Stimulated activated CD8-positive, alpha-beta memory T cell treated with anti-CD3 and anti-CD28 coated beads, Interleukin-15, amount 100 ng/mL, for 4 hours (primary cell): ENCODE measurements at places on chromosomes 3 and 15.

- DNase-seq: no peak
These were observed 143.8 kb upstream of the WNT5A start for GRCh38 chr3:55630921-55631299.

DNA sequence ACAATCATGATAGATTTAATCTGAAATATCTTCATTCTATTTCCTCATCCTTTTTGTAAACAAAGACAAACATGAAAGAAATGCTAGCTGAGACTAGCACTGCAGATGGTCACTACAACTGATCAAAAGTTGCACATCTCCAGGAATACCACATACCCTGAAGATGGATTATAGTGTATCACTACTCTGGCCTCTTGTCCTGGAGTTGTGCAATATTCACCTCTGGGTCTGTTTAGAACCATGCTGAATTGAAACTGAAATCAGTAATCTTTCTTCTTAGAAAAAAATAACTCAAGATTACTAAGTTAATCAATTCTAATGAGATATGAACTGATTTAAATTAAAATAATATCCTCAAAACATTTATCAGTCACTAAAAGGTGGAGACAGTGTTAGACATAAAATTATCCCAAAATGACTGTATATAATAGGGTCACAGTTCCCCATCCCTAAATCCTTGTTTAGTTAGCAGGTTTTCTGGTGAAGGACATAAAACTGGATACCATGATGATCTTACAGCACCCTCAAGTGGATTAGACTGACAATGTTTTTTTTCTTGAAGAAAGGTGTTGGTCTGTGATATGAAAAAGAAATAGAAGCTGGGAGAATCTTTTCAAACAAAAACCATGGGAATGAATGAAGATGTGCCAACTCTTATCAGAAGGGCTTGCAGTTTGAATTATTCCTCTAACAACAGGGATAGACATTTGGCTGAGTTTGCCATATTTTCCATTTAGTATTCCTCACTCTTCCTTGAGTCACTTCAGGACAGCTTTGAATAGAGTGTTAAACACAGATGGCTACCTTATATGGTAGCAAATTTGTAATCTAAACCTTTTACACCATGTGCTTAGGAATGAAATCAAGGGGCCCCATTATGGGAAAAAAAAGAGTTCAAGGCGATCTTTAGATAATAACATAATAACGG lies 7.1 kb upstream of the TTC14 start:
- DNase-seq: no peak

GRCh38 chr3:98726084-98726483 lies 37.1 kb upstream of the ST3GAL6 start:
- no peak for DNase-seq

DNA sequence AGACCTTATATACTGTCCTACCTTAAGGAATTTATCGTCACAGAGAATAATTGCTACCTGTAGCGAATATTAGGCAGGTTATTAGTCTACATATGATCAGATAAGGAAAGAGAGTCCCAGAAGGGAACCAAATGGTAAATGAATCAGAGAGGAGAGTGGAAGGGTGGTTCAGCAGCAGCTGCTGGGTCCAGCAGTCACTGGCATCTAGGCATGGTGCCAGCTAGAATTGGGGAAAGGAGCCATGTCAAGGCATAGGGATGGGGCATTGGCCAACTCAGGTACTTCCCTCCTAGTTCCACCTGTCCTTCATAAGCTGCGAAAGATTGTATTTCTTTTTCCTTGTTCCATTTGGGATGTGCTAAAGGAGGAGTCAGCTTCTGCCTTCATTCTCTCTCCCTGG lies 23.4 kb downstream of the HACD3 start:
- DNase-seq: no peak
